ENCODE measurements at places on chromosomes 6 and 20.

DNA sequence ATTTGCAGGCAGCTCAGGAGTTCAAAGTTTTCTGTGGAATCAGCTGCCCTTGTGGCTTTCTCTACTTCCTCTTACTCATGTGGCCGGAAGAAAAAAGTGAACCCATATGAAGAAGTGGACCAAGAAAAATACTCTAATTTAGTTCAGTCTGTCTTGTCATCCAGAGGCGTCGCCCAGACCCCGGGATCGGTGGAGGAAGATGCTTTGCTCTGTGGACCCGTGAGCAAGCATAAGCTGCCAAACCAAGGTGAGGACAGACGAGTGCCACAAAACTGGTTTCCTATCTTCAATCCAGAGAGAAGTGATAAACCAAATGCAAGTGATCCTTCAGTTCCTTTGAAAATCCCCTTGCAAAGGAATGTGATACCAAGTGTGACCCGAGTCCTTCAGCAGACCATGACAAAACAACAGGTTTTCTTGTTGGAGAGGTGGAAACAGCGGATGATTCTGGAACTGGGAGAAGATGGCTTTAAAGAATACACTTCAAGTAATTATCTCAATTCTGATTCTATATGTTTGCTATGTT, 1.1 kb downstream of the MGME1 start:
- no peak for DNase-seq

DNA sequence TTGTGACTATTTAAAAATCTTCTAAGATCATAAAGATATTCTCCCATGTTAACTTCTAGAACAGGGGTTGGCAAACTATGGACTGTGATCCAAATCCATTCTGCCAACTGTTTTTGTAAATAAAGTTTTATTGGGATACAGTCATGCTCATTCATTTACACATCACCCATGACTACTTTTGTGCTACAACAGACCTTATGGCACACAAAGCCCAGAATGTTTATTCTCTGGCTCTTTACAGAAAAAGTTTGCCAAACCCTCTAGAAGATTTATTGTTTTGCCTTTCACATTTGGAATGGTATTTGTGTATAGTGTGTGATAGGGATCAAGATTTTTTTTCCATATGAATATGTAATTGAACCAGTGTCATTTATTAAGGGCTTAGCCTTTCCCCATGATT, 341.7 kb downstream of the CD83 start:
- no peak for DNase-seq

- DNase-seq: no peak
These were observed 42.9 kb downstream of the ZFAND3 start for GRCh38 chr6:37862430-37862829.

DNA sequence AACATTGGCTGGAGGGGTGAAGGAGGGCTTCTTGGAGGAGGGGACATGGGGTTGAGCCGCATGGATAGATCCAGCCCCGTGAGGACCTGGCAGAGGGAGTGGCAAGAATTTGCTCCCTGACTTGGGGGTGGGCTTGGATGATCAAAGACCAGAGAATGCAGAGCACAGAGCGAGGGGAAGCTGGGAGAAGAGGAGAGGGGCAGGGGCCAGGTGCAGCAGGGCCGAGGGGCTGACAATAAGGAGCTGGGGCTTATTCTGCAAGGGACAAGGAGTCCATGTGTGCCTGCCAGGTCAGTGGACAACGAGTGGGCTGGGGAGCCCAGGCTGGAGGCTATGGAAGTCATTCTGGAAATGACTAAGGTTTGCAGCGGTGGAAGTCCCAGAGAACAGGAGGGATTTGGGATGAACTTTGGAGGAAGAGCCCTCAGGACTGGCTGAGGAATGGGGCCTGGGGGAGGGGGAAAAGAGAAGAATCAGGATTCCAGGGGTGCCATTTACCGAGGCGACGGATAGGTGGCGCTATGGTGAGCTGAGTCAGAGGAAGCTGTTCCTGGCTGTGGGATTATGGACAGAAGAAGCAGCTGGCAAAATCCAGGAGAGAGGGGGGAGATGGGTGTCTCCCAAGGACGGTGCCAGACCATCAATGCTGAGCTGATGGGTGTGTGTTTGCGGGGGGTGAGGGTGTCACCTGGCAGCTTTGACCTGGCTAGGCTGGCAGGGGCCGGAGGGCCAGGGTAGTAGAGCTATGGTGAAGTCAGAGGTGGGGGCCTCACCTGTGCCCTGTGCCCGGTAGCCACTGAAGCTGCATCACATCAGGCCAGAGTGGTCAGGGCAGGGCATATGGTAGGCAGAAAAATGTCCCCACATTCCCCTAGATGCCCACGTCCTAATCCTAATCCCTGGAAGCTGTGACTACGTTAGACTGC, 7.8 kb downstream of the KCNG1 start:
- DNase-seq: peak; percentile 20

GRCh38 chr20:44807051-44807683, 3.2 kb downstream of the RIMS4 start:
- DNase-seq: no peak

- DNase-seq: no peak
These were observed 84.7 kb downstream of the MAP3K4 start for GRCh38 chr6:161076181-161076677.

DNA sequence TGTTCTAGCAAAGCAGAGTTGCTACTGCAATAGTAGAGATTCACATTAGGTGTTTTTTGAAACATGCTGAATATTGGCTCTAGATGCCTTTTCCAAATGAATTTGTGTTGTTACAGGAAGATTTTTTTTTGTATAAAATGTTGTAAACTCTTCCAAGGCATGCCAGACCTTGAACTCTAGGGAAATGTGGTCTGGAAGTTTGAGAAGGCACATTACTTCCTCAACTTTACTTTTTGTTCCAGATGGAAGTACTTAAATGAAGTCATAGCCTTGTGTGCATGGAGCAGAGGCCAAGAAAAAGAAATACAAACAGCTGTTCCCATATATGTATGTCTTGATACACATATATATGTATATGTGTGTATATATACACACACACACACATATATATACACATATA, 585.7 kb upstream of the MARCKS start:
- no peak for DNase-seq

- no peak for DNase-seq
These were observed 138.7 kb downstream of the MYB start for GRCh38 chr6:135319819-135320218.

DNA sequence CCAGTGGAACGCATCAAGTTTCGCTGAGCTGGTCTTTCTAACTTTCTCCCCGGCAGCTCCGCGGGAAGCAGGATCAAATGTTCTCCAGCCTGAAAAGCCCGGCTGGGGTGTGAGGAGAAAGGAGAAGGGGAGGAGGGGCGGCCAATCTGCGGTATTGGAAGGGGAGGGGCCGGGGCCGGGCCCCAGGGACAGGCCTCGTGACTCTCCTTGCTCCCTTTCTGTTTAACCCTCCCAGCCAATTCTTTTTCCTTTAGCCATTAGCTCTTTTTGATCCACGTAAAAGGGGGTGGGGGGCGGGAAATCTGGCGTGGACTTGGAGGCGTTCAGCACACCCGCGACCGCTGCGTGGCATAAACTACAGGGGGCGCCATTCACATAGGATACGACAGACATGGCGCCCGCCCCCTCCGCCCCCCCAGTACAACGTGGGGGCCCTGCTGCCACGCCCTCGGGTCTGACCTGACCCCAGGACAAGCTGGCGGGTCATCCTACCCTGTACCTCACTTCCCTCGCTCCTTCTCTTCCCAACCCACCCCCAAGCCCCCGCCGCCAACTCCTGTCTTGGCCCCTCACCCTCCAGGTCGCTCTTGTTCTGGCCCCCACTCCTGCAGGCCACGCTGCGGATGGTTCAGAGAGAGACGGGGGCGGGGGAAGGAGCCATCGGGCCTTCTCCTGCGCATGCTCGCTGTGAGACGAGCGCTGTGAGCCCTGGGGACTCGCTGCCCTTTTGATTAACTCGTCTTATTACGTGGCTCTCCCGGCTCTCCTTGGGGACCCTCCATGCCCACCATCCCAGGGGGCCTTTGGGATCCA, 7.8 kb upstream of the MDGA1 start:
- peak; percentile 76 for DNase-seq

DNA sequence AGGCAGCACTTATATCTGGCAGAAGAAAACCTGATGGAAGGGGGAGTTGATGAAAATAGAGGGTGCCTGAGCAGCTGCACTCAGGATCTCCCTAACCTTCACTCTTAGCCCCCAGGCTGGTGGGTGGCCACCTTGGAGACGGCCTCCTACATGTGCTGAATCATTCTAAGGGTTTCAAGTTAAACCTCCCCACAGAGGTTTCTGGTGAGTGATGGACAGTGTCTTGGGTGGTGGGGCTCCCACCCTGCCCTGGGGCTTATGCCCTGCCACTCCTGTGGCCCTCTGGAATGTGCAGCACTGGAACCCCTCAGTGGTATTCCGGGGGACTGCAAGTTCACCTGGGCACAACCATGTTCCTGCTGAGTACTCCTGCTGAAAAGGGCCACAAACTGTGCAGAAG, 357.2 kb downstream of the CD83 start:
- DNase-seq: no peak

- no peak for DNase-seq
These were observed 60.8 kb downstream of the UBR2 start for GRCh38 chr6:42624601-42625000.

GRCh38 chr6:159108426-159108985, 60.7 kb upstream of the FNDC1 start:
- no peak for DNase-seq

DNA sequence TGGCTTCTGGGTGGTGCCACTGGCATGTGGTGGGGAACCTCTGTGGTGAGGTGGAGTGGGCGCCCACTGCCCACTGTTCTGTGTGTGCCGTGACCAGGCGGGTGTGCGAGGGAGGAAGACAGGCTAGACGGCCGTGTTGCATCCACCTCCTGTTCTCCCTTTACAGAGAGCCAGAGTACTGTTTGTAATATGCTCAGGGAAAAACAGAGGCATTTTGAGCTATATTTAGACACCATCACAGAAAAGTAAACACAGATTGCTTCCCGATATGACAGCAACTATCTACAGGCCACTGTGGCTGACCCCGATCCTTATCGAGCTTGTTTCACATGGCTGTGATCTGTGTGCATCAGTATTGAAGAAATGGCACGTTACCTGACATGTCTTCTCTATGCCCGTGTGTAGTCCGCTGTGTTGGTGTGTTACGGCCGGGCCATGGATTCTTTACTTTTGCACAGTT, 45.6 kb downstream of the ARID1B start:
- no peak for DNase-seq

DNA sequence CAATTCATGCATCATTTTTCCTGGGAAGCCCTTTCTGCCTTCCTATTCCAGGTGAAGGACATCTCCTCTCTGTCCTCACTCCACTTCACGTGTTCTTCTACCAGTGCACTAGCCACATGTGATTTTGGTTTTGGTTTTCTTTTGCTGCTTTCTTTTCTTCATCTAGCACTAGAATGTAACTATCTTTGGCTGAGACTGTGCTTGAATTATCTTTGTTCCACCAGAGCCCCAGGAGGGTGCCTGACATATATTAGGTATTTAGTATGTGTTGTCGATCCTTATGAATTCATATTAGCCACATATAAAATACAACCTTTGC, 79.9 kb downstream of the VGLL2 start:
- DNase-seq: no peak

DNA sequence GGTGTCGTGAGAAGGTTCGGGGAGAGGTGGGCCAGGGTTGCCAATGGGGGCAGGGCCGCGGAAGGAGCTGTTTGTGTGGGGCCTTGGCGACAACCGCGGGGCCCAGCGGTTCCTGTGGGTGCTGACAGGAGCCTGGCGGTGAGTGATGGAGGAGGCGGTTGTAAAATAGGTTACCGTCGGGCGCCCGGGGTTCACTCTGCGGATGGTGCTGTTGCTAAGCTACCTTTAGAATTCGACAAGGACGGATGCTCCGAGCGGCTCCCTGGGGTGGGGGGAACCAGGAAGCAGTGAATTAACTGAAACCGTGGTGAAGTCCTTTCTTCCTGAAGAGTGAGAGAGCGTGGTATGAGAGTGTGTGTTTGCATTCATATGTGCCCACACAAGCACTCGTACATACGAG, 61.7 kb downstream of the CDH22 start:
- DNase-seq: no peak

DNA sequence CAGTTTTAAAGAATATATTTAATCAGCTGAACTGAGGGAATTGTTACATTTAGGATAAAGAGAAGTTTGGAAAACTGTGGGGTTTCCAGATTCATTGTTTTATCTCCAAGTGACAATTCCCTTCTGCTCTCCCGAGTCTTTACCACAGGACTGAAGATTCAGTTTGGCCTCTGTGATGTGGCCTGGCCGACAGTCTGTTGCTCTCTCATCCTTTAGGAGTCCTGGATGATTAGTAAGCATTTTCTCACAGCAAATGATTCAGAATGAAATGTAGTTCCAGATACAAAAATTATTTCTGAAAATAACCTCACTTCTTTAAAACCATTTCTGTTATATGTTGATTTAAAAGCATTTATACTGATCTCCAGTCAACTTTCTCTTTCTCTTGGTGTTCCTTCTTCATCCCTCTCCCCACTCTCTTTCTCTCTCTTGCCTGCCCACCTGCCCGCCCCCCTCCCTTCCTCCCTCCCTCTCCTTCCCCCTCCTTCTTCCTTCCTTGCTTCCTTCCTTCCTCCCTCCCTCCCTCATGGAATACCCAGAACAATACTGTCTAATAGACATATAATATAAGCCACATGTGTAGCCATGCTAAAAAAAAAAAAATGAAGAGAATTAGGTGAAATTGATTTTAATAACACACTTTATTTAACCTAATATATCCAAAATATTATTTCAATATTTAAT, 254.9 kb downstream of the PRL start:
- DNase-seq: no peak

DNA sequence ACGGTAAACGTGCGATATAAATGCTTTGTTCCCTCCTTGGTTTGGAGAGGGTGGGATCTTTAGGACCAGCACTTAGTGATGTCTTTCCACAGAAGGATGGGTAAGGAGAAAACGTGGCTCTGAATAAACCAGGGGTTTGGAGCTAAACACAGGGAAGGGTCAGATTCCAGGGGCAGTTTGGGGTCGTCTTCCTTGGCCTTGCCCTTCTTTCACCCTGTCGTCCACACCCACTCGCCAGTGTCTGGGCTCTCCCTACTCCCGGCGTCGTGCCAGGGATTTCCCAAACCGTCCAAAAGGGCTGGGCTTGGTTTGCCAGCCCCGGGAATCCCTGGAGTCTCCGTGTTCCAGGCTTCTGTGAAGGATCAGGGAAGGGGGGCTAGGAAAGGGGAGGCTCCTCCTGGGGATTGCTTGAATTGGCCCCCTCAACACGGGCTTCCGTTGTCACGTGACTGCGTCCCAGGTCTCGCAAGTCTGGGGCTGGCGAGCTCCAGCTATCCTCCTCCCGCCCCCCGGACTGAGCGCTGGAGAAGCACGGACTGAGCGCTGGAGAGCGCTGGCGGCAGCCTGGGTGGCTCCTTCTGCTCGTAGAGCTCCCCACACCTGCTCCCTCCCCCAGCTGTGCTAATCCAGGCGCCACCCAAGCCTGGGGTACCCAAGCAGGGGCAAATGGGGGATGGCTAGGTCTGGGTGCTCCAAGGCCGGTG, 9.4 kb upstream of the ARMC12 start:
- peak; percentile 51 for DNase-seq

DNA sequence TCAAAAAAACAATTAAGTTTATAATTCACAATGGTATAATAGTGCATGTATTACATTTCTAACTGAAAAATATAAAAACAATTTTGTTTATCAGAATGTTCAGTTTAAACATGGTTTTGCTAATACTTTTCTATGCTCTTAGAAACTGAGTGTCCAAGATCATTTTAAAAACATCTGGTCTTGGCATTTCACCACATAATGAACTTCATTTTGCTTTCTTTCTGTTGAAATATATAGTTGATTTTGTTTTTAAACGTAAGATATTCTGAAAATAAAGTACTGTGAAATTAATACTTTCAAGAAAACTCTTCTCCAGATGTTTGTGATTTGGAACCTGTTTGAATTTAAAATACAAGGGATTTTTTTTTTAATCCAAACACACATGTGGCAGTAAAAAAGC, 264.4 kb downstream of the COL12A1 start:
- no peak for DNase-seq

- DNase-seq: no peak
These were observed 49.7 kb upstream of the TSHZ2 start for GRCh38 chr20:52922436-52922835.
